Hepatic stellate cell (primary cell): ENCODE measurements at places on chromosomes 12 and 14.

- no peak for DNase-seq
Observed at GRCh38 chr12:68031881-68032739, 42.9 kb downstream of the IFNG-AS1 start.

- DNase-seq: no peak
Observed at GRCh38 chr14:52797653-52798052, 6.2 kb upstream of the GNPNAT1 start.

DNA sequence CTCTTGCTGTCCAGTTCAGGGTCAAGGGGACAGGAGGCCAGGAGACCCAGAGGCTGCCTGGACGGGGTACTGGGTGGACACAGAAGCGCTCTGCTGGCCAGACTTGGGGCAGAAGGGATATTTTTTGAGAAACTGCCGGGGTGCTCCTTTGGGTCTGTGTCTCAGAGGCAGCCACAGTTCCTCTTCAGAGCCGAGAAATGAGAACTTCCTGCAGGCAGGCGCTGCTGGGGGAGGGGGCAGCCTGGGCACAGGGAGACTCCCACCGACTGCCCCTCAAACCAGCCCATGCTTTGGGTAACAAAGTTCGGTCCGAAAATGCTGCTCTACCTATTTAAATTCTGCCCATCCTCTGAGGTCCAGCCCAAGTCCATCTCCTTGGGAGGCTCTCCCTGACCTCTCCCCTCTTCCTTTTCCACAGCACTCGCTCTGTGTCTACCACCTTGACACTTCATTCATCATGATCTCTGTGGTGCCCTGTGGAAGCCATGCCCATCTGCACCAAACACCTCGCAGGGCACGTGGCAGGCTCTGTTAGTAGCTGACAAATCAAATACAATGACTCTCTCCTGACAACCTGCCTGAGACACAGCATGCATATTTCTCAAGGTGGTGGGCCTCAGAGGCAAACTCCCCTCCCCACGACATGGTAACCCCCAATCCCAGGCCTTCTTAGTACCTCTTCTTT is 16.4 kb downstream of the HDAC7 start:
- no peak for DNase-seq

GRCh38 chr12:131030472-131031328 is 77.0 kb downstream of the ADGRD1 start:
- DNase-seq: no peak

- DNase-seq: no peak
Observed at GRCh38 chr14:89629383-89629782, 212.3 kb upstream of the FOXN3 start.

DNA sequence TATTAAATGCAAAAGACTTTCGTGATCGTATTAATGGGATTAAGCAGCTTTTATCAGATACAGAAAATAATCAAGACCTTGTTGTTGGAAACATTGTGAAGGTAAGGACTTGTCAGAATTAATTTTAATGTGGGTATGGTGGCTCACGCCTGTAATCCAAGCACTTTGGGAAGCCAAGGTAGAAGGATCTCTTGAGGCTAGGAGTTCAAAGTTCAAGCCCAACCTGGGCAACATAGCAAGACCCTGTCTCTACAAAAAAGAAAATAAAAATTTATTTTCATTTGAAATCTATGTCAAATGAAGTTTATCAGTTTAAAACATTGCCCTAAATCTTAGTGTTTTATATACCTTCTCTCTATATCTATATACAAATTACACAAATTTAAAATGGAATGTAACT is 17.2 kb upstream of the PRPF39 start:
- no peak for DNase-seq

DNA sequence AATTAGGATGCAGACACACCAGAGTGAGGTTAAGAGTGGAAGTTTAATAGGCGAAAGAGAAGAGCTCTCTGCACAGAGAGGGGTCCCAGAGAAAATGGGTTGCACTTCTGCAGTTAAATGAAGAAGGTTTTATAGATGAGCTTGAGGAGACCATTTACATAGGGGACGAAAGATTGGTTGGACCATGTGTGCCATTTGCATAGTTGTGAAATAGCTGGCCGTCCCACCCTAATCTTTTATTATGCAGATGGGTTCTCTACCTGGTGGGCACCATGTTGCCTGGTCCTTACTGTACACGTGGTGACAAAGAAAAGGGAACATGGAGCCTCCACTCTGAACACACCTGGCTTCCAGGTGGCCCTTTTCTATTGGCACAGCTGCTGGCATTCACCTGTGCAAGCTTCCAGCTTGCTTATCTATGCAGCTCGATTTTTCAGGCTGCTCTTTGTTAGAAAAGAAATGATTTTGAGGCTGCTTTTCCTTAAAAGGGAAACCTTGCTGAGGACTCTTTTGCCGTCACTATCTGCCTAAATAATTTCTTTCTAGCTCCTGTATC is 67.1 kb upstream of the SRSF5 start:
- no peak for DNase-seq

DNA sequence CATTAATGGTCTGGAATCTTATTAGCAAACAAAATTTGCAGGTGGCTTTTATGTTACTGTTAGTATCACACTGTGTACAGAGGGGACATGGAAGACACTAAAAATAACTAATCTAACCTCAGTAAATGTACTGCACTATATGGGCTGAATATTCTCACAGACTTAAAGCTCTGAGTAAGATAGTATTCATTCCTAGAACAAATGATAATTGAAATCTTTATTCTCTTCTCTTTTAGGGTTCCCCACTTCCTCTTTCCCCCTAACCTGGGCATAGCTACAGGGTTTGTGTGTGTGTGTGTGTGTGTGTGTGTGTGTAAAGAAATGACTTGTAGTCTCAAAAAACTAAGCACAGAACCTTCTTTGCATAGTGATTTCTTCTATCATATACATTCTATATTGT is 21.4 kb upstream of the HECTD1 start:
- no peak for DNase-seq

GRCh38 chr14:90720336-90720735 is 95.9 kb downstream of the TTC7B start:
- DNase-seq: no peak

DNA sequence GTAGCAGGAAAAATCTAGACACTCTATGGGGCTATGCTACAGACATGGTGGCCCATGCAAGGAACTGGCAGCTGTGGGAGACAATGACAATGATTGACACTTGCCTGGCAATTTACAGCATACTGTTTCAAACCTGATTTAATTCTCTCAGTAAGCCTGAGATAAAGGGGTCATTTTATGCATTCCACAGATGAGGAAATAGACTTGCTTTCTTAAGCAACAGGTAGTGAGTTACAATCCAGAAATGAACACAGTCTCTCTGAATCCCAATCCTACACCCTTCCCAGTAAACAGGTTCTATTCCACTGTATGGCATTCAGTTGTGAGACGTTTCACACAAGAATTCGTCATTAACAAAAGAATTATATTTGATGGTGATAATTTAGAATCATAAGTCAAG is 15.5 kb upstream of the PCNX1 start:
- DNase-seq: no peak

GRCh38 chr12:122527478-122527944 is 462 bp downstream of the KNTC1 start:
- DNase-seq: peak; percentile 8

DNA sequence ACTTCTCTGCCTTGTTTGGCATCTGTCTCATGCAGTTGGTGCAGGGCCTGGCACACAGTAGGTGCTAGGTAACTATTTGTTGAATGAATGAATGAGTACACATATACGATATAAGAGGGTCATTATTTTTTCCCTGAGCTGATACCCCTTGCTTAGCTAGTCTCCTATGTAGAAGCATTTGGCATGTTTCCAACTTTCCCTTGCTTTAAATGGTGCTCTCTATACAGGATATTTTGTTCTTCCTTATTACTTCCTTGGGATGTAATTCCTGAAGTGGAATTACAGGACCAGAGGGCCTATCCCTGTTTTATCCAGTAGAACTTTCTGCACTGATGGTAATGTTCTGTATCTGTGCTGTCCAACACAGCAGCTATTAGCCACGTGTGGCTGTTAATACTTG is 250.1 kb upstream of the PWP1 start:
- no peak for DNase-seq

GRCh38 chr14:104116288-104116755 is 22.1 kb upstream of the KIF26A start:
- DNase-seq: no peak

GRCh38 chr12:11653215-11653753 is 3.8 kb downstream of the ETV6 start:
- no peak for DNase-seq

DNA sequence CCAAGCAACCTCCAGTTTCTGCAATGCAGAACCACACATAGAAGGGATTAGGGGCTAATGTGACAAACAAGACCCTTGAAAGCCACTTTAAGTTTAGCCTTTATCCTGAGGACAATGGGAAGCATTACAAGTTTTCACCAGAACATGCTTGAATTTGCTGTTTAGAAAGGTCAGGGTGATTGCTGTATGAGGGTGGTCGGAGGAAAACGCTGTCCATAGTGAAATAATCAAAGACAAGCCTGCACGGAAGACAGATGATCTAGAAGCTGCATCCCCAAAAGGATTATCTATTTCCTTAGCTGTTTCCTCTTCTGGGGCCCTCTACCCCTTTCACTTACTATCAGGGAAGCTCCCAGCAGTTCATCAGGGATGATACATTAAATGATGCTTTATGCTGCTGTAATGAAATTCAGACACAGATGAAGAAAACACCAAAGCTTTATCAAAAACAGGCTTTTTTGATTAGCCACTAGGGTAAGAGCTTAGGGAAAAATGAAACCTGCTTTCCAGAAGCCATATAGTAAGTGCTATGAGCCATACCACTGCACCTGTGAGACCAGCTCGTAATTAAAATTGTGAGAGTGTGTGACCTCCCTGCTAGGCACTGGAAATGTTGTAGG is 6.5 kb downstream of the HAL start:
- no peak for DNase-seq

DNA sequence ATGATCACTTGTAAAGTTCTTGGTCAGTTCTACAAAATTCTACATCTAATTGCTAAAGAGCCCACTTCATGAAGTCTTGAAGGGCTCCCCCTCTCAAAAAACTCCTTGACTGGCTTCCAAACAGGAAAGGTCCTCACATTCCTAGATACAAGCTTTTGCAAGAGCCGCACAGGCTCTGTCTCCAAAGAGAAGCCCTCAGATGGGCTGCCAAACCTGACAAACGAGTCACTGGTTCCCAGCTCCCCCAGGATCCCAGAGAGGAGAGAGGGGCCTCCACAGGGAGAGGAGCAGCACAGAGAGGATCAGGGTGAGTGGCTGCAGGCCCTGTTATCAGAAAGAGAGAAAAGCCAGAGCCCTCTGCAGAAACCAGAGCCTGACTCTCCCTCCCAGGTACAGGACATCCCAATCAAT is 5.8 kb downstream of the NID2 start:
- DNase-seq: no peak

DNA sequence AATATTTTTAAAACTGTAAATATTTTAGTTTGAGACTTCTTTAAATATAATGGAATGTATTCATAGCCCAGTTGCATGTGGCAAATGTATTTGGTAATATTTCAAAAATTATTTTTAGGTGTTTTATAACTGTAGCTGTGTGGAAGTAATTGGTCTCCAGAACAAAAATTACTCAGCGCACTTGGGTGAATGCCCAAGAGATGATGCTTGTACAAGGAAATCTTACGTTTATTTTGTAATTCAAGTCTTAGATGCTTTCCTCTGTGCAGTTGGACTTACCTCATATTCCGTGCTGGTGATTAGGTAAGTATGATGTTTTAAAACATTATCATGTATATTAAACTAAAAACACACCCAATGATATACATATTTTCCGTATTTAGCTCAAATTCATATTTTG is 76.7 kb upstream of the SLCO1B1 start:
- DNase-seq: no peak

DNA sequence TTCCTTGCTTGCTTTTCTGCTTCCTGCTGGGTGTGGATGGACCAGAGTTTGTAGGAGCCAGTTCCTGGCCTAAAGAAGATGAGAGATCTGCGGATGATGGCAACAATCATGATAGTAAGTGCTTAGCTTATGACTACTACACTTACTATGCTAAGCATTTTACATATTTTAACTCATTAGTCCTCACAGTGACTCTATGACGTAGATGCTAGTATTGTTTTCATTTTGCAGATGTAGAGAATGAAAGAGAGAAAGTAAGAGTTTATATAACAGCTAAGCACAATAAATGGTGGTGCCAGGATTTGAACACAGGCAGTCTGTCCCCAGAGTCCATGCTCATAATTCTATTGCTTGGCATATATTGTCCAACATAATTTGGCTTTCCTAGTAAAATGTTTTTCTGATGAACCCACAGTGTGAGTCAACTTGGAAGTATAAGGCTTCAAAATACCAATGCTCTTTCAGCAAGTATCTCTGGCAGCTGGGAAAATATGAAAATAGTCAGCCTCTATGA is 363.2 kb upstream of the DDHD1 start:
- peak; percentile 9 for DNase-seq

- DNase-seq: no peak
Observed at GRCh38 chr12:124489220-124489619, 78.2 kb downstream of the NCOR2 start.

- no peak for DNase-seq
Observed at GRCh38 chr12:132422040-132422380, 67.9 kb upstream of the FBRSL1 start.

DNA sequence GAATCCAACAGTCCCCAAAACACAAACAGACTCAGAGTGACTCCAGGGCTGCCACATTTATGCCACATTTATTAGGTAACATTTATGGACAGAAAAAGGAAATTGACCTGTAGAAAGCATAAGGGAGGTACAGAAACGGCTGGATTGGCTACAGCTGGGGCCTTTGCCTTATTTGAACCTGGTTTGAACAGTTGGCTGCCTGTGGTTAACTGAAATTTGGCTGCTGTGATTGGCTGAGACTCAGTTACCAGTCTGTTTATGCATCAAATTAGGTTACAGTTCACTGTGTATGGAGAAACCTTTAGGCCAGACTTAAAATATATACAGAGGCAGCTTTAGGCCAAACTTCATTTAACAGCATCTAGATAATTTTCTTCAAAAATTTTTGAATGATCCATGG is 27.8 kb upstream of the PCNX1 start:
- DNase-seq: no peak

DNA sequence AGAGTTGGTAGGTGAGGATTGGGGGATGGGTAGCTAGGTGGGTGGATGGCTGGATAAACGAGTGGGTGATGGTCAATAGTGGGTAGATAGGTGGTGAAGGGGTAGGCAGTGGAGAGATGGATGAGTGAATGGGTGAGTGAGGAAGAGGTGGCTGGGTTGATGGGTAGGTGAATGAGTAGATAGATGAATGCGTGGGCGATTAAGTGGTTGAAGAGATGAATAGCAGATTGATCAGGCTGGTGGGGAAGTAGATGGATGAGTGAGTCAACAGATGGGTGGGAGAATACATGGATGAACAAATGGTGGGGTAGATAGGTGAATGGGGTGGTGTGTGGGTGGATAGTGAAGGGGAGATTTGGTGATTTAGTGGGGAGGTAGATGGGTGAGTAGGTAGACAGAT is 51.1 kb downstream of the SYNE3 start:
- no peak for DNase-seq
